Activated CD4-positive, alpha-beta T cell treated with anti-CD3 and anti-CD28 coated beads, Interleukin-2, Interleukin-4, amounts not matched to agents 100 ng/mL and 50 ng/mL, durations not matched to agents 16 hours and 8 hours (primary cell): ENCODE measurements at places on chromosomes 3 and 15.

GRCh38 chr3:108408883-108409799, 101.3 kb downstream of the MYH15 start:
- DNase-seq: no peak

DNA sequence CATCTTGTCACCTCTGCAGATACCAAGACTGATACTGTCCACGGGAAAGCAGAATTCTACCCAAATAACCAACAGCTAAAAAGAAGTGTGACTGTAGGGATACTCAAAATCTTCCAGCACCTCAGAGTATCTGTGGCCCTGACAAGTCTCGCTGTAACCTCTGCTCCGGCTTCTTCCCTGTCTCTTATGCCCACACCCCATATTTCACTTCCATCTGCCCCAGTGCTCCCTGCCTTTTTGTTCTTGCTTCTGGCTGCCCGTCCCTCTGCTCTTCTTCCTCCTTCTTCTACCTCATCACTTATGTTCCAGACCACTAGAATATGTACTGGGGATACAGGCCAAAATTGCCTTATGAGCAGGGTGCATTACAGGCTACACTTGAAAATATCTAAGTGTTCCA, 45.4 kb downstream of the CRTAP start:
- no peak for DNase-seq

DNA sequence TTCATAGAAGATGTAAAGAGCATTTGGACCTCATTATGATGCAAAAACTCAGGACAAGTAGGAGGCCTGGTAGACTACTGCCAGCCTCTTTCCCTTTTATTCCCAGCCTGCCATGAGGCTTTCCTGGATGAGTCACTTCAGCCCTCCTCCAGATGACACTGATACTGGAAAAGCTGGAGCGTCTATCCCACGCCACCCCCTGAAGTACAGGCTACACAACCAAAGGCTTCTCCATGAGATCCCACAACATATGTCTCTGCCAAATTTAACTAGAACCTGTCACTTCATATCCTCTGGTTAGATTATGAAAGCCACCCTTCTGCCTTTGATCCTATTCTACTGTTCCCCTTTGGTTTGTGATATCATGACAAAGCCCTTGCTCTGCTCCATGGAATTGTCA, 56.1 kb upstream of the CPNE4 start:
- no peak for DNase-seq

- no peak for DNase-seq
Observed at GRCh38 chr15:34065941-34066340, 26.9 kb upstream of the AVEN start.

DNA sequence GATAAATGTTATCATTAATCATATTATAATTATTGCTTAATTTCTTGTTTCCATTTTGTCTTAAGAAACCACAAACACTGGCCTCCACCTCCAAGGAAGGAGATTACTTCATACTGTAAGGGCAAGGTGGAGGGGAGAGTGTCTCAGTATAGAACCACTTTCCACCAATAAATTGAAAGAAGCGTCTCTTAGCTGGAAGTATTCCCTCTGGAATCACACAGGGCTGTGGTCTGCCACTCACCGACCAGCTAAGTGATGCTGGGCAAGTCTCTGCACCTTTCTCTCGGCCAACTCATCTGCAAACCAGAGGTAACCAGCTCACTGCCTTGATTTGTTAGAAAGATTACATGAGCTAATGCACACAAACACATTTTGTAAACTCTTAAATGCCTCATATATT, 63.1 kb downstream of the EIF4E3 start:
- no peak for DNase-seq

GRCh38 chr3:11272906-11273574, 843 bp downstream of the ATG7 start:
- no peak for DNase-seq

GRCh38 chr3:70811880-70812279, 499.4 kb upstream of the MDFIC2 start:
- no peak for DNase-seq

DNA sequence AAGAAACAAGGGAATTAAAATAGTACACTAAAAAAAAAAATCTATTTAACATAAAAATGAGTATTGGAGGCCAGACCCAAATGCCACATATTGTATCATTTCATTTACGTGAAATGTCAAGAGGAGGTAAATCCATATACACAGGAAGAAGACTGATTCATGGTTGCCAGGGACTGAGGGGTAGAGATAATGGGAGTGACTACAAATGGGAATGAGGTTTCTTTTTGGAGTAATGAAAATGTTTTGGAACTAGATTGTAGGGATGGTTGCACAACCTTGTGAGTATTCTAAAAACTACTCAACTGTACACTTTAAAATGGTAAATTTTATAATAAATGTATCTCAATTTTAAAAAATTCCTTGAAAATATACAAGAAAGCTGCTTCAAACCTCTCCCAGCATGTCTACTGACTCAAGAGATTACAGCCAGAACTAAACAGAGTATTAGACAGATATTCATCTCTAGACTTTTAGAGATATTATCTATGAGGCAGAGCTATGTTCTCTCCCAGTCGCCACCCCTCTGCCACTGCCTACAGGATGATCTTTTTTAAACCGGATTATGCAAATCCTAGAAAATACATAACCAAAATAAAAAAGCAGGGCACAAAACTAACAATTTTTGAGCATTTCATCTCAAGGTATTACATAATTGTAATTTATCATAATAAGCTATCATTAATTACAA, 6.2 kb downstream of the HLTF start:
- no peak for DNase-seq

DNA sequence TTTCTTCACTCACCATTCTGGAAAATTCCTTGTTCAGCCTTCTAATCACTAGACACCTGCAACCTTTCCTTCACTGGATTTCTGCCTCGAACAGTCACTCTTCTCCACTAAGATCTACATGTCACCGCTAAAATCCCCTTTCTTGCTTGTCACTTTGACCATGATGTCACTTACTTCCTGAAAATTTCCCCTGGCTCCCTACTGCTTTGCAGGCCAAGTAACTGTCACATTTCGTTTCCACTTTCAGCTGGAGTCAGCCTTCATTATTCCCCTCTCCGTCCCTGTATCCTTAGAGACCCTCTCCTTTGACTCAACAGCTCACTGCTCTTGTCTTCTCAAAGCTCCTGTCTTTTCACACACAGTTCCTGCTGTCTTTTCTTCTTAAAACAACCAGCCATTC, 15.9 kb downstream of the CHL1 start:
- DNase-seq: no peak

DNA sequence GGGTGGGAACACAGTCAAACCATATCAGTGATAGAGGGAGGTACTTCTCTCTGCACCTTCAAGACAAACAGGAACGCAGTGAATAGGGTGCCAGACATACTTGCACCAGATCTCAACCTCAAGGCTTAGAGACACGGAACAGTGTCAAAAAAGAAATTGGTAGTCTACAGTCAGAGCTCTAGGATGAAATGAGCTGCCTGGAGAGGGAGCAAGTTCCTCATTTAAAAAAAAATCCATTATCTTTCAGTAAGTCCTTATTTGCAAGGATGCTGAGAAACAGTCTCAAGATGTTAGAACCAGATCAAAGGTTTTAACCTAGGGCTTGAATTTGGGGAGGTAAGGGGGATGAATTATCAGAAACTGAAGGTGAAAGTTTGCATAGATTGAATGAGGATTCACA, 20.2 kb upstream of the LMCD1 start:
- no peak for DNase-seq
